Amniotic epithelial cell (primary cell): ENCODE measurements at places on chromosomes 4 and X.

- no peak for DNase-seq
Measured at GRCh38 chr4:80112236-80112635, 39.2 kb upstream of the ANTXR2 start.

DNA sequence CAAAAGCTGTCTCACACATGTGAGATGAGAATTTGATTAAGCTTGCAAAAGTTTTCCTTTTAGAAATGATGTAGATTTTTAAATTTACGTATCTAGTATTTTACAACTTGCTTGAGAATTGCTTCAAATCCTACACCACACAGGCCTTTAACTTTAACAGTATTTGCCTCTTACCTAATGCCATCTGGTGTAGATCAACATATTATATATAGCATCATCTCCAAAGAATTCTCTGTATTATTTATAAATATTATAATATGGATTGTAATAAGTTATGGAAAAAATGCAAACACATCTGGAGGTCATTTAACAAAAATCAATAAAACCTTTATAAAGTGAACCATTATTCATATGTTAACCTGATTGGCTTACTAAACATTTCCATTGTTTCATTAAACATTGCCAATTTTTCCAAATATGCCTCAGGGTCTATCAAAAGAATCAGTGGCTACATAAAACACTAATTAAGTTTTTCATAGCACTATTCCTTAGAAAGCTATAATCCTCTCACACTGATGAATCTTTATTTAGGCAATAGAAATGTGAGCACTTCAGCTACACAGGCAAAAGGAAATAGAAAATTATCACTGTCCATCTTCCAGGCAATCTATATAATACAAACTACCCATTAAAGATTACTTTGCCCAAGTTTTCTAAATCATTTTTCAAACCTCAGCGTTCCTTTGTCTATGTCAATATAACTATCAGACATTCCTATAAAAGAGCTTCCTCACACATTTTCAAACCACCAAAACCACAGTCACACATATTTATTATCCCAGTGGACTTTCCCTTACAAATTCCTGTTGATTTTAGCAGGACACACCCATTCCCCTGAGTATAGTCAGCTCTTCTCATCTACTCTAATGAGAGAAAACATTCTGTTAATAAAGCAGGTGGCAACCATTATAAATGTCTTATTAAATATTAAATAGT lies 83.5 kb upstream of the INTU start:
- DNase-seq: no peak

DNA sequence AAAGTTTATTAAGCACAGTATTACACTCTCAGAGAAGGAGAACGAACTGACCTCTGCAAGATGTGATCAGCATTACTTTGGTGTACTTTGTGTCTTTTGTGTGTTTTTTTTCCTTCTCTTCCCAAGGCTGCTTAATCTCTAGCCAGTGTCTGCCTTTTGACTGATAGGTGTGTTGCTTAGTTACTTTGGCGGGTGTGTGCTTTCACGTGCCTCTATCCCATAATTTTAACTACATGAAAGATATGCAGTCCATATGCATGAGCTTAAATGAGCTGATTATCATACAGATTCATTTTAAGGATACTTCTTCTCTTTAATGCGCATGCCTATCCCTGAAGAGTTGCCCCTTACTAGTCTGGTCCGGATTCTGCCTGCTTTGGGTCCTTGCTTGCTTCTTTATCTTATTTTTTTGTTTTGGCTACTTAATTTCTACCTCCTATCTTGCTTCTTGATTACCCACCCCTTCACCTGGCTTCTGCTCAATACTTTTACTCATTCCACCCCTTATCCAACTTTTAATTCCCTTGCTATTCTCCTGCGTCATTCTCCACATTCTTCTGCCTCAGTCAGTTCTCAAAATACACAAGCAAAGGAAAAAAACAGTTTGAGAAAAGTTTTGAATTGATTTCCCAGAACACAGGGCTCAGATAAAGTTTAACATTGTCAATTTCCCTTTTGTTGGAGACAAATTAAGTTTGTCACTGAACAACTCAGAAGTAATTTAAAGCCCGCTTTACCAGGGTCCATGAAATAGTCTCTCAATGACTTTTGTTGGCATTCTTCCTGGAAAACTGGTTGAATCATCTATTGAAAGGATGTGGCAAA lies 182.0 kb downstream of the TENT5D start:
- DNase-seq: no peak

GRCh38 chrX:135890087-135890585 lies 3.1 kb downstream of the CT45A10 start:
- no peak for DNase-seq

DNA sequence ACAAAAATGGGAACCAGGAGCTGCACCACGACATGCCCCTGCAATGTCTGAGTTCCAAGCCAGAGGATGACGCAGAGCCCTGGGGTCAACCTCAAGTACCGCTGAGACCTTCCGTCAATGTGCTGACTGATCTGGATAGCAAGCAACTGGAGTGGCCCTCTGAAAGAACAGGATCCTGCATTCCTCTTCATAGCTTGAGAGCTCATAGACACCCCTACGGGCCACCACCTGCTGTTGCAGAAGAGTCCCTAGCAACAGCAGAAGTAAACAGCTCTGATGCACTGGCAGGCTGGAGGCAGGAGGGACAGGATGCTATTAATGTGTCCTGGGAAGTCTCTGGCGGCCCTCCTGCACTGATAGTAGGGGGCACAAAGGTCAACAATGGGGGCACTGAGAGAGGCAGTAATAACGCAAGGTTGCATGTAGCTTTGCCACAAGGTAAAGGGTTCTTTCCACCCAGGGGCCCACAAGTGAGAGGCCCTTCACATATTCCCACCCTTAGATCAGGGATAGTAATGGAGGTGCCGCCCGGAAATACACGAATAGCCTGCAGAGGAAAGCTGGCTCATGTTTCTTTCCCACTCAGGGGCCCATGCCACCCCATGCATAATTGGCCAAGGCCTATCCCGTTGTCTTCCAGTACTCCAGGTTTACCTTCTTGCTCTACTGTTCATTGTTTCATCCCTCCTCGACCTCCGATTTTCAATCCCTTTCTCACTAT lies 1.3 kb downstream of the PRR32 start:
- no peak for DNase-seq

DNA sequence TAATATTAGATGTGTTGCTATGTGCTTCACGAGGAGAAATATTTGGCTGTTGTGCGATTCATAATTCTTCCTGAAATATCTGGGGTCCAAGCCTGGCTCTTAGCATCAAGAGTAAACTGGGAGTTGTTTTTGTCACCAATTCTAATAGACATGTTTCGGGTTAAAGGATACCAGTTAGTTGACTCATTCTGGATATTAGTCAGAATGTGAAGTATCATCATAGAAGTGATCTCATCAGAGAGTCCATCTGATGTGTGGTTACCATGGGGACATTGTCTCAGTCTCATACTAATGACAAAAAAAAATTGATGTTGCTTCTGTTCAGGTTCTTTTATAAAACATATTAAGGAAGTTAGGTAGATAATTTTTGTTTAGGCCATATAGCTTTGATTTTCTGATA lies 57.2 kb upstream of the MTMR1 start:
- DNase-seq: peak; percentile 63

- DNase-seq: no peak
Measured at GRCh38 chr4:6172093-6172926, 28.0 kb downstream of the JAKMIP1 start.

- peak; percentile 26 for DNase-seq
Measured at GRCh38 chrX:49172280-49172780, 632 bp downstream of the PLP2 start.

- no peak for DNase-seq
Measured at GRCh38 chr4:66585767-66586166, 915.5 kb upstream of the EPHA5 start.

GRCh38 chr4:32172086-32172485 lies 1451.9 kb downstream of the PCDH7 start:
- DNase-seq: no peak

GRCh38 chrX:133523526-133523925 lies 108.2 kb upstream of the GPC4 start:
- DNase-seq: no peak

DNA sequence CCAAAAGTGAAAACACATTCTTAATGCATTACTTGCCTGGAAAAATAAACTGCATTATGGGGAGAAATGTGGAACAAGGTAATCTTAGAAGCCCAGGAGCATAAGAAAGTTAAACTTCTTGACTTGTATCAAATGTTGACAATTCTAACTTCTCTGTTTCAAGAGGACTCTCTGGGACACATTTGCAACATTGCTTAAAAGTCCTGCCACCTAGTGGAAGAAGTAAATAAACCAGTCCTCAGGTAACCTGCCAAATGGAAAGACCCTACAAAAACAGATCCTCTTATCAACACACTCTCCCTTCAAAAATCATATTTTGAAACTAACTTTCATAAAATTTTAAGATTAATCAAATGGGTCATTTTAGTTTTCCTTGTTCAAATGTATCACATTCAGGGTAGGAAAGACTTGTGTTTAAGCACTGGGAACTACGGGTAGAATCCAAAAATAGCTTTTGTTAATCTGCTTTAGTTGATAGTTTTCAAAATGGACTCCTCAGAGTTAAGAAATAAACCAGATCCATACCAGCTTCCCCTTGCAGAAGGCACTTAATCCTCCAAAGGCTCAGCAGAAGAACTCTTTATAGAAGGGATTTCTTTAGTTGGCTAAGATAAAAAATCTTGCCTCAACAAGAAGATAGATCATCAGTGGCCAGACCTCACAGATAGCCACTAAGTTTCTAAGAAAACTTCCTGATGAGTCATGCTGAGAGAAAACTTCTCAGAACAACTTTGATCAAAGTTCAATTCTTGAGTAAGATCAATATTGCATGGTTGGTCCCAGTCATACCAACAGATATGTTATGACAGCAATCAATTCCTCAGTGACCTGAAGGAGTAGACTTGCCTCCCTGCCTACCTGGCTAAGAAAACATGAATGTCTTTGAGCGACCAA lies 141.7 kb downstream of the HHIP start:
- peak; percentile 65 for DNase-seq

- DNase-seq: no peak
Measured at GRCh38 chr4:24026596-24026995, 136.7 kb upstream of the PPARGC1A start.

DNA sequence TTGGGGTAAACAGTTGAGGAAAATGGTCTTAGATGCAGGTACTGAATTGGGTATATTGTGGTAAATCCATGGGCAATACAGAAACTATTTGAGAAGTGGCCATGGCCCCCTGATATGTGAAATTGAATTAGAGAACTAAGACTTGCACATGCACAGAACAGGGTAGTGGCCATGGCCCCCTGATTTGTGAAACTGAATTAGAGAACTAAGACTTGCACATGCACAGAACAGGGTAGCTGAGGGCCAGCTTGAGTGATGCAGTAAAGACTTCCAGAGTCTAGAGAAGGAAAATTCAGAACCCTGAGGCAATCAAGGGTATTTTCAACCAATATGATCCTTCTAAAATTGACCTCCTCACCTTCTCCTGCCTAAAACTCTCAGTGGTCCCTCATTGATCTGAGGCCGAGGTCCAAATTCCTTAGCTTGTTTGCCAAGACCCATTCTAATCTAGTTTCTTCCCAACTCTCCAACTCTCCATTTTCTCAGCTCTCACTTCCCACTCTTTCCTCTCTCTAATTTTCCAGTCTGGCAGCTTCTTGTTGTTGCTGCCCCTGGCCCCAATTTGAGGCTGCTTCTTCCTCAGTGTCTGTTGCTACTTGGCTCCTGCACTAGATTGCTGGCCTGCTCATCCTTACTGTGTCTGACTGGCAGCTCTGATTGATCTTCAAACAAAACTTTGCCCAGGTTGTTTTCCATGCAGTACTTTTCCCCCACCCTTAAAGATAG lies 72.4 kb downstream of the FRAS1 start:
- no peak for DNase-seq

DNA sequence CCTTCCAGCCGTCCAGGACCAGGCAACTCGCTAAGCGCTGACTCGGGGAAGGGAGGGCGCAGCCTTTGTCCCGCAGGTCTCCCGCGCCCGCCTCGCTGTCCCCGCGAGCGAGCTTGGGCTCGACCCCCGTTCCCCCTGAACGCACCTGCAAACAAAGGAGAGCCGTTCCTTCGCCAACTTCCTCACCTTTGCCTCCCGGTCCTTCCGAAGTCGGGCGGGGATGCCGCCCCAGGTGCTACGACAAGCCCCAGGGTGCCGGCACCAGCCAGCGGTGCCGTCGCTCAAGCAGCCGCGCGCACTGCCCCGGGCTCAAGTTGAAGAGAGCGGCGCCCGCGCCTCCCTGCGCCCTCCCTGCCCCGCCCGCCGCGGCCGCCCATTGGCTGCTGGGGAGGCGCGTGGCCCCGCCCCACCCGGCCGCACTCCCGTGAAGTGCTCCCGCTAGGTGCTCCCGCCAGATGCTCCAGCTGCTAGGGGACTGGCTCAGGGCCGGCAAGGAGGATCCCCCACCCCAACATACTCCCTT lies 107.1 kb downstream of the NSUN7 start:
- peak; percentile 36 for DNase-seq

GRCh38 chr4:158203436-158203835 lies 6.8 kb upstream of the TMEM144 start:
- DNase-seq: no peak

DNA sequence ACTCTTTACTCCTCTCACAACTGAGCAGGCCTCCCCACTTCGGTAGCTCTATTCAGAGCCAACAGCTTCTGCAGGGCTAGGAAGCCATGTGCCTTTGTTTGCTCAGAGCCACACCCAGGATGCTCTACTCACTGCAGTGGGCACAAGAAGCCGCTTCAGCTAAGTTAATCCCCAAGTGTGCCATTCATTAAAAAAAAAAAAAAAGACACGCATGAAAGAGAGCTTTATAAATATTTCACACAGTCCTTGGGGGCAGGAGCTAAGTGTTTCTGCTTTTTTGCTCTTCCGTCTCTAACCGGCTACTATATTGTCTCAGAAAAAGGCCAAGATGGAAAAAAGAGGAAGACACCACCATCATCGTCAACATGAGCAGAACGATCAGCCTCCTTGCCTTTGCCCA lies 8.1 kb downstream of the CRMP1 start:
- no peak for DNase-seq

DNA sequence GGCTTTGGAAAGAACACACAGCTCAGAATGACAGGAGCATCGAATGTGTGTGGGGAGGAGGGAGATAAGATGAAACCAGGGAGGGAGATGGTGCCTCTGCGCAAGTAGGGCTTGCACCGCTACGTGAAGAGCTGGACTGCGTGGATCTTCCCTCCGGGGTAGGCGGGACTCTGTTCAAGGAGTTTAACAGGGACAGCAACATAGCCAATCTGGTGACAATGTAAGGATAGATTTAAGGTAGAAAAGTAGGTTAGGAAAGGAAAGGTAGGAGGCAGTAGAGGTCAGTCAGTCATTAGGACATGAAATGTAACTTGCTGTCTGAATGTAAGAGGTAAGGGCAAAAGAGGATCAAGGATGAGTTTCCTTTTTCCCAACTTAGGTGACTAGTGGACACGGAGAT lies 152.5 kb downstream of the DCTD start:
- DNase-seq: no peak
